ENCODE measurements at places on chromosomes 5 and 9.

DNA sequence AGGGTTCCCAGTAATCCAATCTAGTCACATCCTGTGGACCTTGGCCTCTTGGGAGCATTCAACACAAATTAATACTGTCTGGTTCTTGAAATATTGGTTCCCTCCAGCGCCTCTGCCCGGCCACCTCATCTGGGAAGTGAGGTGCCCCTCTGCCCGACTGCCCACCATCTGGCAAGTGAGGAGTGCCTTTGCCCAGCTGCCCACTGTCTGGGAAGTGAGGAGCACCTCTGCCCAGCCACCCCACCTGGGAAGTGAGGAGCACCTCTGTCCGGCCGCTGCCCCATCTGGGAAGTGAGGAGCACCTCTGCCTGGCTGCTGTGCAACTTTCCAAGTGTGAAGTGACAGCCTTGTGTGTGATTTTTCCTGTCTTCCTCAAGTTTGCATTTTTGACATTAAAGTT, 42.7 kb upstream of the SMIM15 start:
- no peak for DNase-seq

DNA sequence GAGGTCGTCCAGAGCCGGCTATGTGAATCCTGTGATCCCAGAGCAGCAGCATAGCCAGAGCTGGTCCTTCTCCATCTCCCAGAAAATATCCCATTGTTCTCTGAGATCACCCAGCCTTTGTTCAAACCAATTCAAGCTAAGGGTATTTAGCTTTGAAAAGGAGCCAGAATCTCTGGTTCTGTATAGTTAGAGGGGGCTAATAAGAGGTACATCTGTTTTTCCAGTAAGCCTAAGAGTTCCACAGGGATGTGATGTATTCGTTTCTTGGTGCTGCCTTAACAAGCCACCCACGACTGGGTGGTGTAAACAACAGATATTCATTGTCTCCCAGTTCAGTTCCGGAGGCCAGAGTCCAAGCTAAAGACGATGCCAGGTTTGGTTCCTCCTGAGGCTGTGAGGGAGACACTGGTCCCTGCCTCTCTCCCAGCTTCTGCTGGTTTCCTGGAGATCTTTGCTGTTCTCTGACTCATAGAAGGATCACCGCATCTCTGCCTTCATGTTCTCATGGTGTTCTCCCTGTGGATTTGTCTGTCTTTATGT, 344.8 kb downstream of the MTRR start:
- DNase-seq: no peak

DNA sequence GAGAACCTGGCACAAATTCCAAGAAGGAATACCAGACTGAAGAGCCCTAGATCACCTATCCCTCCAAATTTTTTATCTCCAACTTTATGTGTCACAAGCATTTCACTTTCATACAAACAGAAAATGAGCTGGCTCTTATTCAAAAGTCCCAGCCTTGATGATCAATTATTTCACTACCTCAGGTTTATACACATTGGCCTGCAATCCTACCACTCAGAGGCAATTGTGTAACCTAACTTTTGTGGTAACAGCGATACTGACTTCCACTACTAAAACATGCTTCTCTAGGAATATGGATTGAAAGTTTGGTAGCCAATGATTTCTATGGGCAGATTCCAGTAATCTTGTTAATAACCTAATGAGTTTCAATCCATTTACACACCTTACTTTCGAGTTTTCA, 10.5 kb downstream of the RNF38 start:
- no peak for DNase-seq

GRCh38 chr5:74400067-74400466, 240.5 kb downstream of the ENC1 start:
- no peak for DNase-seq

DNA sequence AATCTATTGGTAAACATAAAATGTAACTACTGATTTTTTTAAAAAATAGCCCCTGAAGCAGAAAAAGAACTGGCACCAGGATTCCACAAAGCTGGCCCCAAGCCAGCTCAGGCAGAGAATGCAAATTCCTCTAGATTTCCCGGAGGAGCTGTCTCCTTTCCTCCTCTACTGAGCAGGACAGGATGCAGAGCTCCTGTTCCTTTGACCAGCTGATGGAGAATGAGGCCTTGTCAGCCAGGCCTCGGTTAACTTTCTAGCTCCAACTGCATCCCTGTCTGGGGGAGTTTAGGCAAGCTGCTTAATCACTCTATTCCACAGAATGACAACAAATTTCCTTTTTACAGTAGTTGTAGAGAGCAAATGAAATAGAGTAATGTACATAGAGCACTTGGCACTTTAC, 155.5 kb downstream of the GNAQ start:
- DNase-seq: no peak

DNA sequence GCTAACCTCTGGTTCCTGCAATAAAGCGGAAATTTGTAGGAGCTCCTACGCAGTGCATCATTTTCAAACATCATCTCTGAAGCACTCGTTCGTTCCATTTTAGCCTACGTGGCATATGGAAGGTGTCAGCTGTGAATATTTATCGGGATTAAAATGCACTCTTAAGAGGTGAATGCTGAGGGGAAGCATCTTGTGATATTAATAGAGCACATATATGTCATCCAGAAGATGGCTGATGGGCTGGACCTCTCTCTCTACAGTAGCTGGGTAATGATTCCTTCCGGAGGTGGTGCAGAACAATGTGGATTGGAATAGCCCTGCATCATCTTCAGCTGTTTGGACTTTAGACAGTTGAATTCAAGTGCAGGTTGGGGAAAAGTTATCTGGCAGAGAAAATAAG, 478.7 kb downstream of the DMAC1 start:
- no peak for DNase-seq

GRCh38 chr5:170894665-170895064, 32.8 kb downstream of the RANBP17 start:
- DNase-seq: no peak

DNA sequence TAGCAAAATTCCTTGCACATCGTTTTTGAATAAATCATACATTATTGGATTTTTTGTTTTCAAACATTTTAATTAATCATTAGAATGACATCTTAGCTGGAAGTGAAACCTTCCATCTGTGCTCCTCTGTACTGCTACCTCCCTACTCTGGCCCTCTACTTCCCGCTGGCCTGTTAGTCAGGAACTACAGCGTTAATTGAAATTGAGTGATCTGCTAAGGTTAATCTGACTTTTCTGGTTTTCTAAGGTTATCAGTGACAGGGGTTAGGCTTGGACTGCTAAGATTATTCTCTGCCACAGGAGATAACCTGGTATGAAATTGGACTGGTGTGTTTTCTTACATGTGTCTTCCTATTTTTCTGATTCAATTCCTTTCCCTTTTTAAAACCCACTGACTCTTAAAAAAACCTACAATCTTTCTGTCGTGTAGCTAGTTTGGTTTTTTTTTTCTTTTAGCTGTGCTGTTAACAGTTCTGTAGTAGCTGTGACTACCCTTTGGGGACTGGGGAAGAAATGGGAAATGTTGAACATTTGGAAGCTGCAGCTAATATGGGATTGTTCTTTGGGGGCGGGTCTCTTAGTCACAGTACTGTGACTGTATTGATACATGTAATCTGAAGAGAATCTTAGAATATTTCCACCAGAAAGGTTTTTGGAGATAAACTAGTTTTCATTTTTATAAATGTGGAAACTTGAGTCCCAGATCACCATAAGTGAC, 4.6 kb downstream of the KIF2A start:
- no peak for DNase-seq

DNA sequence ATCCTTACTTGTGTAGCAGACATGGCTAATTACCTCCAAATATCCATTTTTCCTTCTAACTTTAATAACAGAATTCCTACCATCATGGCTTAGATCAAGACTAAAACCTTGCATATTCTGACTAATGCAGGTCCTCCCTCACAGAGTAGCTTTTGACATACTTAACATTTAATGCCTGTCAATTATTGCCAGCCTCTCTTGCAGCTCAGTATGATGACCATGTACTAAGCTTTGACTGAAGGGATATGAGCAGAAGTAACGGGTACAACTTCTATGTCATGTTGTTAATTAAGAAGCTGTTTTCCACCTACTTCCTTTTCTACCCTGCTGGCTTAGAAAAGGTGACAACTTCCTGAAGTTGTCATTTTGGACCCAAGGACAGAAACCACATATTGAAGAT, 533.4 kb downstream of the PSAT1 start:
- DNase-seq: no peak

- no peak for DNase-seq
These were observed 50.9 kb upstream of the RXRA start for GRCh38 chr9:134275375-134275774.

GRCh38 chr9:116491659-116492058, 195.4 kb upstream of the TRIM32 start:
- DNase-seq: no peak

- DNase-seq: no peak
These were observed 4.9 kb upstream of the FYB1 start for GRCh38 chr5:39224196-39224761.
